SW 1271 (cell line): ENCODE measurements at places on chromosomes 2 and 18.

DNA sequence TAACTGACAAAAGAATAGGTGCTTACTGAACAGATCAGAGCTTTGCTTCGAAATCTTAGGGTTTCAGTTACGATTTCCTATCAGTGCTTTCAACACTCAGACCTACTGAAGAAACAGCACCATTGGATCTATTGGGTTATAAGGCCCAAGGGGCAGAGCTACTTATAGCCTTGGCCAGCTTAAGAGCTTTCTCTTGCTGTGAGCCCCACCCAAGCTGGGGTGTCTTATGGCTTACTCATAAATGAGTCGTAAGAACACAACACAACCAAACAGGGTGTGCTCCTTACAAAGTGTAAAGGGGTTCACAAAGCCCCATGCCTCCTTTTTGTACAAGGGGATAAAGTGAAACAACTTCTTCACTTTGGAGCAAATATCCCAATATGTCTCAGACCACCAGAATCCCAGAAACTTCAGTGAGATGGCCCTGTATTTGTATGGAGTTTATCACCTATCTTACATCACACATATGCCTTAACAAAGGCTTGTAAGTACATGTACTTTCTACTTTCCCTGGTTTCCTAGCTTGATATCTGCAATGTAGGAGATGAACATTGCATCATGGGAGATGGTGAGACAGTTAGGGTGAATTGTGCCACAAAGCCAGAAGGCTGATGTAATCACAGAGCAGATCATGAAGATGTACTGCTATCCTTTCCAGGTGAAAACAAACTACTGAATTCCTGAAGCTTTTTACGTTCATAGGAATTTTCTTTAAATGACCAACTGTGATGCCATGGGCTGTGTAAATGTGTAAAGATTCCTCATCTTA lies 115.5 kb upstream of the GLI2 start:
- no peak for DNase-seq

- DNase-seq = no peak
Measured at GRCh38 chr2:199862788-199863187, 11.8 kb upstream of the FTCDNL1 start.

- DNase-seq = no peak
Measured at GRCh38 chr2:71477231-71477691, 23.9 kb downstream of the DYSF start.

GRCh38 chr2:2530334-2530733 lies 199.3 kb upstream of the MYT1L start:
- DNase-seq = no peak

- no peak for DNase-seq
Measured at GRCh38 chr2:1847846-1848598, 103.7 kb upstream of the PXDN start.

- no peak for DNase-seq
Measured at GRCh38 chr2:31329081-31329625, 85.4 kb downstream of the XDH start.

DNA sequence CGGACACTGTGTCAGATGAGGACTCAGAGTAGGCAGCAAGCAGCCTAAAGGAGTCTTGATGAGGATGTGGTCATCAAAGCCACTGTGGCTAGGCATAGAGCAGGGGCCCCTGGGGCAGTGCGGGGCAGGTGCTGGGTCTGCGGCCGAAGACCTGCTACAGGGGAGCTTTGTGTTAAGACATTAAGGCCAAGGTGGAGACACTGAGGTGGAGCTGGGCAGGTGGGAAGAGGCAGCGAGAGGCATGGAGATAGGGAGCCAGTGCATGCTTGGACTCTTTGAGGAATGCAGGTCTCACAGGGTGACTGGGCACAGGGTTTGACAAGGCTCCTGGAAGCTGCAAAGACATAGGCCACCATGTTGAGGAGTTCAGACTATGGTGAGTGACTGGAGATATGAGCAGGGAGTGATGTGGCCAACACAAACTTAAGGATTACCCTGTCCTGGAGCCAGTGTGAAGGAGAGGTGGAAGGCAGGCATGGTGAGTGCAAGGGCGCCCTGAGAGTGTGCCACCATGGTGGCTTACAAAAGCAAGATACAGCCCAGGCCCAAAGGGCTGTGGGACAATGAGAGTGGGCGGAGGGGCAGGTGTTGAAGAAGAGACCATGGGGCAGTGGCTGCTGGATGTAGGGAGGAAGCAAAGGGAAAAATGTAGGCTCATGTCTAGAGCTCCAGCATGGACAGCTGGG lies 450.9 kb upstream of the HS6ST1 start:
- no peak for DNase-seq

DNA sequence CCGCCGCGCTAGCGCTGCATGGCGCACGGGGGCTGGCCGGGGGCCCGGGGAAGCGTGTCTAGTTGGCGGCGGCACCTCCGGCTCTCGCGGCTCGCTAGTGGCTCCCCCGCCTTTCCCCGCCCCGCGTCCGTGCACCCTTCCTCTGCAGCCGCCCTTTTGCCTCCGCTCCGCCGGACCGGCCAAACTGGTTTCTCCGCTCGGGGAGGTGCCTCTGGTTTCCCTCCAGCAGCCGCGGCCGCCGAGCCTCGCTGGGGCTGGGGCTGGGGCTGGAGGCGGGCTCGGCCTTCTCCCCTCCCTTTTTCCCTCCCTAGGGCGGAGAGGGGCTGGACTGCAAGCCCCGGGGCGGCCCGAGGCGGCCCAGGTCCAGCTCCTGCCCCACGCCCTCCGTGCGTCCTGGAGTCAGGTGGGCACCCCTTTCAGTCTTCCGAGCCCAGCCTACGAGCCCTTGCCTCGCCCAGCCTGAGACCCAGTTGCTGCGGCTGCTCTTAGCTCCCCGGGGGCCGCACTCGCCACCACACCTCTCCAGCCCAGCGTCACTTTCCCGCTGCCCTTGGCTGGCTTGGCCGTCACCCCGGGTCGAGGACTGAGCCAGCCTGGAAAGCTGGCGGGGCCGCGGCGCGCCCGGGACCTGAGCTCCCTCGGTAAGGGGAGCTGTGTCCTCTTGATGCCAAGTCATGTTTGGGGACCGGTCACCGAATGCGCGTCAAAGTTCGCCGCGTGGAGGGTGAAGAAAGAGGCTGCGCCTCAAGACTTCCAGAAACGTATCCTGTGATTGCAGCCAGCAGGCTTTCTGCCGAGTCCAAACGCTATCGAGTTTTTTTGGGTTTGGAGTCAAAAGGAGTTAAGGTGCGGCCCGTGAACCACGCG lies at the start of gene ATP8B1:
Gene ATP8B1 (minus strand): TSS at position 213 of the 867 bp plus-strand sequence. CDS start 71,508 bp downstream, outside the sequence.
- DNase-seq = peak; percentile 8

- DNase-seq = peak; percentile 41
Measured at GRCh38 chr18:53380063-53380639, 844.3 kb downstream of the MBD2 start.

DNA sequence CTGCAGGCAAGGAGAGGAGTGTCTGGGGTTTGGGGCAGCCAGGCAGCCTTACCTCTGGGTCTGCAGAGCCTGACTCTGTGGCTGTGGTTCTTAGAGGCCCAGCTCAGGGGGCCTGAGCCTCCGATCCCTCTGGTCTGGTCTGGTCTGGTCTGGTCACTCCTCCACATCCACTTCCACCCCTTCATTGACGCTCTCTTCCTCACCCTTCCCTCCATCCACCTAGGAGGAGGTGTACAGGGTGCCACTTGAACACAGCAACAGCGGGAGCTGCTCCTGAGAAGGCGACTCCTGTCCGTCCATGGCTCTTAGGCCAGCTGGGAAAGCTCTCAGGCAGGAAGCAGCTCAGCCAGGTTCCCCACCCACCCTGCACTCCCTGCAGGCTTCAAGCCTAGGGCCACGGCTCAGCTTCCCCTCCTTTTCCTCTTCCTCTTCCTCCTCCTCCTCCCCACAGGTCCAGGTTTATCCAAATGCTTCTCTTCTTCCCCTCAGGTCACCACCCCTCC lies 16.9 kb downstream of the GPR55 start:
- DNase-seq = no peak

DNA sequence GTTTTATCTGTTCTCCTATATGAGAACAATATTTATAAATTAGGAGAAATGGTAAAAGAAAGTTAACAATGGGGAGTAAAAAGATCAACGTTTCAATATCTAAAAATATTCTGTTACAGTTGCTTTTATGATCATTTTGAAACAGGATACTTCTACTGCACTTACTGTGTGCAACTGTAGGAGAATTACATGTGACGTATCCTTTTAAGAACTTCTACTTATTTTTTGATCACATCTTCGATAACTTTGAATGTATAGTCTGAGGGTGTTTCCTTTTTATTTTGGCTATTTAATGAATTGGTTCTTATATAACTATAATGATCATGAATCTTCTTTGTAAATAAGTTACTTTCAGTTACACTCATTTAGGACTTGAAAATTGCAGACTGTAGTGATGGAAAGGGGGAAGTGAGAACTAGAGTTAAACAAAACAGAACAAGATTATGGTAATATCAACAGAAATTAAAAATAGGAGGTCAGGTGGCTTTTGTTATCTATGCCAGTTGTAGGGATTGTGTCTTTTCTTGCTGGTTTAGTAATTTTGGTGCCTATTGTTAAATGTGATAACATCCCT lies 109.9 kb downstream of the MSTN start:
- no peak for DNase-seq

DNA sequence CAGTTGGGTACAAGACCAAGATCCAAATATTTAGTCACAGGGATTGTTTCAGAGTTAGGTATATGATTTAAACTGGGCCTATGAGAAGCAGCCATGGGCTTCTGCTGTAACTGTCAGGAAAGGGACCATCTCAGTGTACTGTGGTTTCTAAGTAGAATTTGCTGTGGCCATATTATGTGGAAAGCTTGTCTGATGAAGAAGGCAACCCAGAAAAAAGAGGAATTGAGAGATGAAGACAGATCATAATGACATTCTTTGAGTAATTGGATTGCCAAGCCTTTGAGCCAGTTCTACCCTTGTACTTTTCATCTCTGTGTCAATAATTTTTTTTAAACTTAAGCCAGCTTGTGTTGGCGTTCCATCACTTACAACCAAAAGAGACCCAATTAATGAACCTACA lies 259.6 kb downstream of the NUP35 start:
- no peak for DNase-seq

DNA sequence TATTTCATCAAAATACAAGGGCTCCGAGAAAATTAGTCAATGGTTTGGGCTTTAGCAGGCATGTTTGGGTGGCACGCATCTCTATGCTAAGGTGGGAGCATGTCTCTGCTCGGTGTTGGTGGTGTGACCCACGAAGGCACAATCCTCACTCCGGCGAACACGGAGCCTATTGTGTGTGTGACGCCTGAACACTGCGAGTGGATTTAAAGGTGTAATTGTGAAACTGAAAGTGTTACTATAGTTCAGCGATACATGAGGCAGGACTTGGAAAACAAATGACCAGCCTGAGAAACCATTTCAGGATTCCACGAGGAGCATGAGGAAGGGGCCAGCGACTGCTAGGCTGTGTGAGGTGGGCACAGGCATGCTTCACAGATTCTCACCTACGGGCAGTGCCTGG lies 41.7 kb upstream of the LDLRAD4 start:
- DNase-seq = no peak

GRCh38 chr18:39624961-39625360 lies 2059.4 kb upstream of the CELF4 start:
- DNase-seq = no peak

DNA sequence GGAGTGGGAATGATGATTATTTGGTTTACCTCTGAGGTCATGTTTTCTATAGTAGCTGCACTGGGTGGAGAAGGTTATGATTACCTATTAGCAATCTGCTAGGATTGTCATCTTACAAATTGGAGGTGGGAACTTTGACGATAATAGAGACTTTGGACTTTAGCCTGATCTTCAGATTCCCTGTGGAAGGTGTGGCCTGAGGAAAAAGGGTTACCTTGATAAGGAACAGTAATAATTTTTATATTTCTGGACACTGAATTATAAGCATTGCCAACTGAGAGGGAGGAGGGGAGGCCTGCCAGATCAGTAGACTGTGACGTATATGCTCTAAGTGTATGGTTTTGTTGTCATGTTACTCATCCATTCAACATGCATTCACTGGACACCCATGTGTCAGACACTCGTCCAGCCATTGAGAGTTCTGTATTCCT lies 183.4 kb upstream of the FOSL2 start:
- DNase-seq = no peak

DNA sequence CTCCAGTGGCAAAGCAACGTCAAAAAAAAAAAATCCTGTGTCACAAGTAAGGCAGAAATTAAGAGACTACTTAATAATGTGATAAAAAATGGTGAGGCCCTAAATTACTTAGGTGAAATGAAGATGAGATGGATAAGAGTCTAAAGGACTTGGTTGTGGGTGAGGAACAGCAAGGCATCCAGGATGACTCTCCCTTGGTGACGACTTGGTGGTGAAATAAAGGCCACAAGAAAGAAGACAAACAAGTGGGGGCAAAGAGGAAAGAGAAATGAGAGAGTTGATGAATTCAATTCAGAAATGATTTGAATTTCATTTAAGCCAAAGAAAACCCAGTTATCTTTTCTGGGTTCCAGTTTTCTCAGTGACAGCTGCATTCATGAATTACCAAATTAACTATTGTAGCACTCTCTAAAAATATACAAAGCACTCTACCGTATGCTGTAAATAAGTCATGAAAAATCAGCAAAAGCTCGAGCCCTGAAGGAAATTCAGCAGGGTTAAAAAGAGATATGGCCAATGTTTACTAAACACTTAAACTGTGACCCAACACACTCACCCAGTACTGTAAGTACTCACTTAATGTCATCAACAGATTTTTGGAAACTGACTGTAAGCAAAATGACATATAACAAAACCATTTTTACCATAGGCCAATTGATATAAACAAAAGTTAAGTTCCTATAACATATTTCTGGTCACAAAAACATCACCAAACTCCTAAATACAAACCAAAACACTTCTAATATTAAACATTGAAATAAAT lies 1.4 kb downstream of the METTL8 start:
- DNase-seq = no peak

- no peak for DNase-seq
Measured at GRCh38 chr2:74755386-74755785, 78.5 kb upstream of the HK2 start.

GRCh38 chr2:212078103-212078502 lies 460.5 kb downstream of the ERBB4 start:
- DNase-seq = no peak

GRCh38 chr2:216006164-216006663 lies 7.1 kb downstream of the MREG start:
- DNase-seq = peak; percentile 63

- DNase-seq = no peak
Measured at GRCh38 chr2:126894585-126895182, 4.0 kb upstream of the TEX51 start.

- no peak for DNase-seq
Measured at GRCh38 chr2:190684931-190685330, 36.0 kb downstream of the NAB1 start.

DNA sequence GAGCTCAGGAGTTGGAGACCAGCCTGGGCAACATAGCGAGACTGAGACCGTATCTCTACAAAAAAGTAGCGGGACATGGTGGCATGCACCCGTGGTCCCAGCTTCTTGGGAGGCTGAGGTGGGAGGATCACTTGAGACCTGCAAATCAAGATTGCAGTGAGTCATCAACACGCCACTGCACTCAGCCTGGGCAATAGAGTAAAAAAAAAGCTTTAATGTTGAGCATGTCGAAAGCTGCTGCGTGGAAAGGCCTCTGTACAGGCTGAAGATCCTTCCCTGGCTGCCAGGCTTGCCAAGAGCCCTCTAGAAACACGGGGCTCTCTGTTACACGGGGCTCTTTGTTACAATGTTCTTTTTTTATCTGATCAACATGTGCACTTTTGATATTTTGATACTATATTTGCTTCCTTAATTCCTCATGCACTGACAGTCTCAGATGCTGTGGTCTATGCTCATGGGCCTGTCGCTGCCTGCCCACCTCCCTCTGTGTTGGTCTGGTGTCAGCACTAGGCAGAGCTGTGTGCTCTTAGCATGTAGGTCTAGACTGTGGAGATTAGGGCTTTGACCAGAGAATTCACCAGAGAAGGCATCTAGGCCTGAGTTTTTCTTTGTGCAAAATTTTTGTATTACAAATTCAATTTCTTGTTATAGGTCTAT lies 18.7 kb downstream of the CLK1 start:
- no peak for DNase-seq
